Stomach (tissue), 19 donors: ENCODE measurements at places on chromosomes 16 and 17. TPM values are rescaled to one million over a fixed set of nuclear protein-coding genes. Genes with fewer than 3 reads are reported as not detected.

Gene SLC16A13
- polyA plus RNA-seq = 0.56 TPM

Gene NKD1
- polyA plus RNA-seq = 2.0 TPM

Gene ZG16
- 0.76 TPM for polyA plus RNA-seq

Gene ZNF750
- not detected for polyA plus RNA-seq

Gene KCNH4
- not detected for polyA plus RNA-seq

GRCh38 chr17:71765437-71765836 lies 355.4 kb upstream of the SOX9 start:
- H3K27ac ChIP-seq = no peak overlapping the region
- no peaks in the 10 kb centered on the region for H3K4me1 ChIP-seq
- H3K27me3 ChIP-seq = no peaks in the 10 kb centered on the region
- no peak overlapping the region for H3K4me3 ChIP-seq
- DNase-seq = no peak

DNA sequence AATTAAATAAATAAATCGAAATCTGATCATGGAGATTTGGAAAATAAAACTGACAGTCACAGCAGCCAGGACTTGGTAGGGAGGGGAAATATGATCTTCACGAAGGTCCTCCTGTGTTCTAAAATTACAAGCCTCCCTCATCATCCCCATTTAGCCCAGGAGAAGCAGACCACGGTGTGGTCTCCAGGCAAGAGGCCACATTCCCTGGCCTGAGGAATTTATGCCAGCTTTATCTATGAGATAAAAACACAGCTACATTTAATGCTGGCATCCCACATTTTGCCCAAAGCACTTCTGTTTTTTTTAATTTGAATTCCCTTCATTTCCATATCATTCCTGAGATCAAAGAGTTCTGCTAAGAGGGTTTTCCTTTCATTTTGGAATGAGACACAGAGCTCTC lies 43.2 kb downstream of the ABCC12 start:
- no peak overlapping the region for H3K4me3 ChIP-seq
- H3K27me3 ChIP-seq = peaks cover 9% of the 10 kb centered on the region
- H3K4me1 ChIP-seq = no peaks in the 10 kb centered on the region
- H3K27ac ChIP-seq = no peak overlapping the region
- DNase-seq = no peak

GRCh38 chr17:67049025-67049739 lies 4.8 kb downstream of the CACNG1 start:
- DNase-seq = no peak
- no peaks in the 10 kb centered on the region for H3K4me1 ChIP-seq
- H3K4me3 ChIP-seq = no peak overlapping the region
- no peak overlapping the region for H3K27ac ChIP-seq
- H3K27me3 ChIP-seq = no peaks in the 10 kb centered on the region
- no peaks in the 10 kb centered on the region for H3K36me3 ChIP-seq

- no peaks in the 10 kb centered on the region for H3K36me3 ChIP-seq
- H3K4me3 ChIP-seq = no peak overlapping the region
- peaks cover 12% of the 10 kb centered on the region for H3K4me1 ChIP-seq
- H3K27ac ChIP-seq = no peak overlapping the region
These were observed 42.8 kb downstream of the MYO1D start for GRCh38 chr17:32834104-32834503.

DNA sequence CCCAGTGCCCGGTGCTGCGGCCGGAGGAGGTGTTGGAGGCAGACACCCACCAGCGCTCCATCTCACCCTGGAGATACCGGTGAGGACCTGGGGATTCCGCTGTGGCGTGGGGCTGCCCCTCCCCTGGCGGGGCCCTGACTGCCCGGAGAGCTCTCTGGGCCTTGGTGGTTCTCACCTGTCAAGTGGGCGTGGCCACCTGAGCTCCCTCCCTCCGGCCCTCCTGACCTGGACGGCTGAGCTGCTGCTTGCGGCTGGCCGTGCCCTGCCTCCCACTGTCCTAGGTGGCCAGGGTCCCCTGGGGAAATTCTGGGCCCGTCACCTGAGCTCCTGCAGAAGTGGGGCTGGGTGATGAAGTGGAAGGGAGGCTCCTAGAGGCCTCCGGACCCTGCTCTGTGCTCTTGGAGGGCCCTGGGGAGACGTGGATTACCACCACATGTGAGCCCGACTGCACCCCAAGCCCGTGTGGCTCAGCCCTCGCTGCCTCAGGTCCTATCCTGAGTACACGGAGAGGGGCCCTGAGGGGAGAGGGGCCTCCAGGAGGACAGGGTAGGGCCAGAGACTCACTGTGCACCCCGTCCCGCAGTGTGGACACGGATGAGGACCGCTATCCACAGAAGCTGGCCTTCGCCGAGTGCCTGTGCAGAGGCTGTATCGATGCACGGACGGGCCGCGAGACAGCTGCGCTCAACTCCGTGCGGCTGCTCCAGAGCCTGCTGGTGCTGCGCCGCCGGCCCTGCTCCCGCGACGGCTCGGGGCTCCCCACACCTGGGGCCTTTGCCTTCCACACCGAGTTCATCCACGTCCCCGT lies 1.1 kb downstream of the IL17C start:
- H3K36me3 ChIP-seq = no peaks in the 10 kb centered on the region
- H3K4me1 ChIP-seq = peaks cover 40% of the 10 kb centered on the region
